Ascending aorta (tissue), 2 donors: ENCODE measurements at places on chromosomes 12 and 14.

DNA sequence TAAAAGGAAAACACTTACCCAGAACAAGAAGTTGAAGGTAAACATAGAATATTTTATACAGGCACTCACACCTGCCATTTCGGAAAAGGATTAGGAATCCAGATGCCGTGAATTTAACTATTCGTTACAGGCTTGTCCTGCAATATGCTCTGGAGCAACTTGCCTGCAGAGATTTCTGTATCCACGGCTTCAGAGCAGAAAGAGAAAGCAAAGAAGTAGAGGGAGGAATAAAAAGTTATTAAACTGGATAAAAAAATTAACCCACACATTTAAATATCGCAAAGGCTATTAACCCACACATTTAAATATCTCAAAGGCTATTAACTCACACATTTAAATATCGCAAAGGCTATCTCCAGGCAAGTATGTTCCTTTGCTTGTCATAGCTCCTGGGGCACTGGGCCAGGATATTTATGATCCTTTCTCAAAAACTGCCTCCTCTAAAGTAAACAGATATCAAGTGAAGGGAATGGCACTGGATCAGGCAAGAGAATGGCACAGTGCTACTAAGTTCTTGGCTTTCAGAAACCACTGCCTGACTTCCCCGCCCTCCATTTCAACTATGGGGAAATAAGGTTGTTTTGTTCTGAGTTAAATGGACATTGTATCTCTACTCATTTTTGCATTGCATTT is at the start of gene TSPAN8:
TSPAN8 (minus strand) TSS at position 399 of the 633 bp plus-strand sequence; CDS start at position 78, 321 bp downstream.
- DNase-seq: no peak

- no peak for DNase-seq
Observed at GRCh38 chr12:54272214-54272613, 7.7 kb downstream of the CBX5 start.

DNA sequence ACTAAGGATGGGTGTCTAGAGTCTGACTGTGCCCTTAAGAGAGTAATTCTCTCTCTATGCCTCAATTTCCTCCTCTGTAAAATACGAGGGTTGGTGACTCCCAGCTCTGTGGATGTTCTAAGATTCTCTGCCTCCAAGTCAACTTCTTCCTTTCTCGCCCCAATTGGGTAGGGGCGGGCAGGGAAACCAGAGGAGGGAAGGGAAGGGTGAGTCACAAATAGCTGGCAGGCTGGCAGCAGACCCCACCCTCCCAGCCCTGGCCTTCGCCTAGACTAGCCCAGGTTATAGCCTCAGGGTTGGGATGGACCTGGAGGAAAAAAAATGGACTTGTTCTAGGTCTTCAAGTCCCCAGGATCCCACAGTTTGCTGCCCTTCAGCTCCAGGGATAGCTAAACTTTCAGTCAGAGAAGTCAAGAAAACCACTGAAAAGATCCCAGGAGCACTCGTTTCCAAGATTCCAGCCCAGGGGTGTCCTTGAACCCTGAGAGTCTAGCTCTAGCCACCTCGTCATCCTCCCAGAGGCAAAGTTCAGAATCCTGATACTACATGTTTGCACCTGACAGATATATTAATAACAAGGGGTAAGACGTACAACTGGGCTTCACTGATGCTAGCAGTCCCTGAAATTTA is 2.3 kb downstream of the DGKA start:
- DNase-seq: peak; percentile 82

DNA sequence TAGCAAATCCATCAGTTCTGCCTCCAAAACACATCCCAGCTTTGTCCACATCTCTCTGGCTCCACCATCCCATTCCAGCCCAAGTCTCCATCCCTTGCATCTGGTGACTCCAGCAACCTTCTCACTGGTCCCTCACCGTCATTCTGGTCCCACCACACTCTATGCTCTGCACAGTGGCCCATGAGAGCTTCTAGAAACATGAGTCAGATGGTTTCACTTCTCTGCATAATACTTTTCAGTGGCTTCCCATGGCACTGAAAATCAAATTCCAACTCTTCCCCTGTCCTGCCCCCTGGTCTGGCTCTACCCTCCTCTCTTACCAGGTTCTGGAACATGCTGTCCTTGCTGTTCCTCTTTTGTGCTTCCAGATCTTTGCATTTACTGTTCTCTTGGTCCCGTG is 17.2 kb upstream of the C12orf76 start:
- no peak for DNase-seq

GRCh38 chr12:19710811-19711793 is 271.8 kb downstream of the AEBP2 start:
- peak; percentile 94 for DNase-seq
